ENCODE measurements at places on chromosomes 6 and 20.
A peak's percentile ranks its signal among the peaks of the same experiment; 100 is the strongest.

GRCh38 chr6:69422020-69422419 lies 374.8 kb downstream of the LMBRD1 start:
- DNase-seq, result no peak

- DNase-seq, result no peak
Observed at GRCh38 chr6:22306741-22307466, 10.1 kb upstream of the PRL start.

DNA sequence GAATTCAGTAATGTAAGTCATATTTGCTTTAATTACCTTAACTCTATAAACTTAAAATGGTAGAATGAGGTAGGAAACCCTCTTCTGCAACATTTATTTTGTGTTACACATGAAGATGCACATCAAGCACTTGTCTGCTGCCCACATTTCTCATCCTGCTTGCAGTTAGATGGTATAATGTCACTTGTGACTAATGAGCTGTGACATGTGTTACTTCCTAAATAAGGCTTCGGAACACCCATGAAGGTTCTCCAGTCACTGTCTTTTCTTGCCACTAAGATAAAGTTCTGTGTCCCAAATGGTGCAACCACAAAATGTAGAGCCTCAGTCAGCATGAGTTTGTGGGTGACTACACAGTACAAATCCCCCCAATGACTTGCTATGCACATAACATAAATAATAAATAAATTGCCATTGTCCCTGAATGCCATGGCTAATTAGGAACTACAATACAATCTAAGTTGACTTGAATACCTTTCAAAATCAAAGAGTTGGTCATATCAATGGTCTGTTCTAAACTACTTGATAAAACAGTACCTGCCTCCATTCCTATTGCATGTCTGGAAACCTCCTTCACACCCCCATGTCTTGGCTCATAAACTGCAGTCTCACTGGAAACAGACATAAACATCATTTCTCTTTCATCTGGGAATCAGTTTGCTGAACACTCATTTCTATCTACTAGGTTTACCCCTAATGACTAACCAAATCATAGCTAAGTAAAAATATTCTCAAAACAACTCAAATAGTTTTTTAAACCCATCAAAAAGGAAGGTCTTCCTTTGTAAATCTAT lies 157.2 kb downstream of the PTPRK start:
- DNase-seq, result no peak

GRCh38 chr20:13844296-13844695 lies 59.5 kb downstream of the NDUFAF5 start:
- no peak for DNase-seq

GRCh38 chr20:45315672-45316071 lies 7.6 kb upstream of the MATN4 start:
- no peak for DNase-seq

- peak; percentile 42 for DNase-seq
Observed at GRCh38 chr6:17716221-17716620, 9.5 kb upstream of the NUP153 start.

DNA sequence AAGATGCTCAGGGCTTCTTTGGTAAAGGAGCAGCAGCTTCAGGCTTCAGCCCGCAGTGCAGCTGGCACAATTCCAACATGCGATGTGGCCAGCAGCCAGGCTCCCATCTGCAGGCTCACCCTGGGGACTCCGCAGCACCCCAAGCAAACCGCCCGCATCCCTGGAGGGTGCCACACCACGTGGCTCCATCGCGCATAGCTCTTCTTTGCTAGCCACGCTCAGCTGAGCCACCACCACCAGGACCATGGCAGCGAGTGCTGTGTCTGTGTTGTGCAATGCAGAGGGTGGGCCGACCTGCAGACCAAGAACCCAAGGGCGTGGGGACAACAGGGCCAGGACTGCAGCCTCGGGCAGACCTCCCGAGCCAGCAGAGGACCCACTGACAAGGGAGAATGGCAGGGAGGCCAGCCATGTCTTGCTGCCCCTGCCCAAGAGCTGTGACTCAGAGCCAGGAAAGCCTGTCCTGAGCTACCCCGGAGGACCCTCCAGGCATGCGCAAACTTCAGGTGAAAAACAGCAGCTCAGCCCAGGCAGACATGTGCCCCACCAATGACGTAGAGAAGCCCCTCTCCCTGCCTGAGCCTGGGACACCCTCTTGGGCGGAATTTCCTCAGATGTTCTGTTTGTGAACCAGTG lies 87.8 kb downstream of the GINS1 start:
- DNase-seq, result no peak

DNA sequence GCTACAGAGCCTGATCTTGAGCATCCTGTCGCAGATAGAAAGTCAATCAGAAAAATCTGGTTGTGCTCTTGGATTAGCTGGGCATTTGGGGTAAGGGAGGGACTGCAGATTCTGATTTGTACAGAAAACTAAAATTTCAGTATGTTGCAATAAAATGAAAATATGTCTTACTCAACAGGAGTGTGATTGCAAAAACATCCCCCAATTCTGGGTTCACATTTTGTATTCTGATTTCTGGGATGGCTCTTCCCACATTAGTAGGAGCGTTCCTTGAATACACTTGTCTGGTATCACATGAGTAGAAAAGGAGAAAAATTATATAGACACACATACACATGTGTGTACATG lies 40.5 kb downstream of the PANK2 start:
- DNase-seq, result peak; percentile 49

DNA sequence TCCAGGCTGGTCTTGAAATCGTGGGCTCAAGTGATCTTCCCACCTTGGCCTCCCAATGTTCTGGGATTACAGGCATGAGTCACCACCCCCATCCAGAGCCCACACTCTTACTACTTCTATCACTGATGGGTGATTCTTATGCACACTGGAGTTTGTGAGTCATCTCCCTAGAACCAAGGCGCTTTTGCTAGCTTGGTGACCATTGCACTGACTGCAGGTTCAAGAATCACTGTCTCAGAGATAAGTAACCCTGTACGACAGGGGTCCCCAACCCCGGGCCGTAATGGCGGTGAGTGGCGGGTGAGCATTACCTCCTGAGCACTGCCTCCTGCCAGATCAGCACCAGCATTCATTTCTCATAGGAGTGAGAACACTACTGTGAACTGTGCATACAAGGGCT lies 118.8 kb downstream of the MAP3K7 start:
- DNase-seq, result no peak

DNA sequence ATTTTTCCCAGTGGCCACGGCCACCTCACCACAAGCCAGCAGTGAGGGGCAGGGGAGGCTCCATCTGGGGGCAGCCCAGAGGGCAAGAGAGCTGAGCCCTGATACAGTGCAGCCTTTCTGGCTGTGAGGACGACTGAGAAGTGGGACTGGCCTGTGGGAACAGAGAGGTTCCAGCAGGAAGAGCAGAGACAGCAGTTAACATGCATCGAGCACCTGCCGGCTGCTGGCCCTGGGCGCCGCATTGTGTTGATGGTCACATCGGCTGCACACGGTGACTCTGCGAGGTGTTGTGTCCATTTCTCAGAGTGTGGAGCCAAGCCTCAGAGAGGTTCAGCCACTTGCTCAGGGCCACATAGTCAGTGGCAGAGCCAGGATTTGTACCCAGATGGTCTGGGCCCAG lies 9.8 kb downstream of the FOXS1 start:
- DNase-seq, result no peak

DNA sequence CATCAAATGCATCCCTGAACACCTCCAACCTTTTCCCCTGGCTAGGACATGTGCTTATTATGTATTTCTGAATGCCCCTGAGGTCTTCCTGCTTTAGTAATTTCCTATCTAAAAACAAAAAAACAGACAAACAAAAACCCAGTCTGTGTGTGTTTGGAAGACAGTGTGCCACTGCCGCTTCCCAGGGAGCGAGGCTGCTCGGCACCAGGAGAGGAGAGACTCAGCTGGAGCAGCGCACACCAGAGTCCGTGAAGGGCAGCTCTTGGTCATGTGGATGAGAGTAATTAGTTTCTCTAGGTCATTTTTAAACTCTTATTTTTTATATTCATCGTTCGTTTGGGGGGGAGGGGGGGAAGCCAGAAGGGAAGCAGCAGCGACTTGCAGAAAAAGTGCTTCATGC lies 10.0 kb upstream of the ANKRD60 start:
- DNase-seq, result no peak

- peak; percentile 42 for DNase-seq
Observed at GRCh38 chr6:45423111-45423823, 45.5 kb upstream of the SUPT3H start.

DNA sequence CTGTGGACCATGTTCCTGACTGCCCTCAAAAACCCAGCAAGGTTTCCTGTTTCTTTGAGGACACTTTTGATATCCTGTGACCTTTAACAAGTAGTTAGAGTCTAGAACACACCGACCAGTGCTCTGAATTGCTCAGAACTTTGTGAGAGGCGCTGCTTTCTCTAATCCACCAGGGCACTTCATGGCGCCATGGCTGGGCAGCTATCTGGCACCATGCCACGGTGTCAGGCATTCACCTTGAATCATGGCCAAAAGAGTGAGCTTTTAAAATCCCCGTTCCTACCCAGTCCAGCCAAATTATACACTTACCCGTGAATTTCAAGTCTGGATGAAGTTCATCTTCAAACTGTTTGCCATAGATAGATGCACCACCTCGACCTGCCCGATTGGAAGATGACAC lies 17.0 kb upstream of the CPNE5 start:
- no peak for DNase-seq

GRCh38 chr20:3563133-3563532 lies 92.3 kb downstream of the ATRN start:
- DNase-seq, result peak; percentile 67

DNA sequence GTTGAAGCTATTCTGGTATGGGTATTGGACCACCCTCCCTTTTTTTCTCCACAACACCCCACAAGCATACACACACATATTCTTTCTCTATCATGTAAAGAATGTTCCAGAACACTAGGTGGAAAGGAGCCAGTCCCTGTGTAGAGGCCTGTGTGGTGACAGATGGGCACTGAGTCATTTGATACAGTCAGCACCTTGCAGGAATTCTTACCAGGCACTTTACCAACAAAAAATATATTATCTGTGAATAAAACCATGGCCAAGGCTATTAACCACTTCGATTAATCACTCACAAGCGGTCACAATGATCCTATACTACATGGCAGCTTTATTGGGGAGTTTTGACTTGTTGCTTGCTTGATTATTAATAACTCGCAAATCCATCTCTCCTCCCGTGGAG lies 149.5 kb downstream of the BFSP1 start:
- no peak for DNase-seq

DNA sequence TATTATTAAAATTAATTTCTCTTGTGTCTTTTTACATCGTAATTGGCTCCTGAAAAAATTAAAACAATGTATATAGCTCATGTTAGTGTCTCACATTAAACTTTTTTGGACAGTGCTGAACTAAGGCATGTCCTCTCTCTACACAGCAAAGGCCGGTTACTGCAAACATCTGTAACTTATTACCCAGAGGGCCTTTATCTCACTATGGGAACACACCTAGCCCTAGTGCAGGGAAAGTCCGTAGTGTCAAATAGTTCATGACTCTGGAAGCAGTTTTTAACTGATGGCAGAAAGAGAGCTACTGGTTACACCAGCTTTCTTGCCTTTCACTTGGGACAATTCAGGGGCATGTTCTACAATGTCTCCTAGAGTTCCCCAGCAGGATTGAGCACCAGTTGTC lies 82.2 kb downstream of the PAK5 start:
- DNase-seq, result no peak

DNA sequence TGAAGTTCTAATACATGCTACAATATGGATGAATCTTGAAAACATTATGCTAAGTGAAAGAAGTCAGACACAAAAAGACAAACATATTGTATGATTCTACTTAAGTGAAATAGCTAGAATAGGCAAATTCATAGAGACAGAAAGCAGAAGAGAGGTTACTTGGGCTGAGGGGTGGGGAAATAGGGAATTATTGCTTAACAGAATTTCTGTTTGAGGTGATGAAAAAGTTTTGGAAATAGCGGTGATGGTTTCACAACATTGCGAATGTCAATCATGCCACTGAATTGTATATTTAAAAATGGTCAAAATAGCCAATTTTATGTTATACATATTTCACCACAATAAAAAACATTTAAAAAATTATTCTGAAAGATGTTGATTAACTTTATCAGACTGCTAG lies 6.1 kb downstream of the SLC26A8 start:
- no peak for DNase-seq

GRCh38 chr20:53774461-53775203 lies 181.0 kb upstream of the ZNF217 start:
- DNase-seq, result peak; percentile 92

DNA sequence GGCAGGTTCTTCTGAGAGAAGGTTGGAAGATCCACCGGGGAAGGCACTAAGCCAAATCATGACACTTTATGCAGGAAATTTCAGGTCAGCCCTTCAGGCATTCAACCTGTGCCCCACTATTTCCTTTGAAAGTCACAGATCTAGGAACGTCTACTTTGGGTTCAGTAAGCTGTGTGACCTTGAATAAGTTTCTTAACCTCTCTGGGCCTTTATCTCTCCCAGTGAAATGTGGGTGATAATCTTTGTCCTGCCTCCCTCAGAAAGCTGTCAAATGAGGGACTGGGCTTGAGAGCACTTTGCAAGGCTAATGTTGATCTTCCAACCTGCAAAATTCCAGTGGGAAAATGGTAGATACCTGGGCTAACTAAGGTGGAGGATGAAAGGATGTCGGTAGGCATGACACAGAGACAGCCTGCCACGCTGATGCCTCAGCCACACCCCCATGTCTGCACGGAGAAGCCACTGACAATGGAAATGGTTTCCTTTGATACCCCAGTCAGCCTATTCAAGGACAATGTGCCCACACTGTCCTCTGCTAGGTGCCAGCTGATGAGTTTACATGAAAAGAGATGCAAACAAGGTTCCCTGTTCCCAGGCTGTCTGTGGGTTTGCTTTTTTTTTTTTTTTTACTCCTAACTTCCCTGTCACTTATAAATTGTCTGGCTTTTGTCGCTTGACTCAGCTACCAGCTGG lies 9.3 kb downstream of the BNIP5 start:
- no peak for DNase-seq

GRCh38 chr6:169131390-169131789 lies 122.3 kb downstream of the THBS2 start:
- DNase-seq, result no peak

DNA sequence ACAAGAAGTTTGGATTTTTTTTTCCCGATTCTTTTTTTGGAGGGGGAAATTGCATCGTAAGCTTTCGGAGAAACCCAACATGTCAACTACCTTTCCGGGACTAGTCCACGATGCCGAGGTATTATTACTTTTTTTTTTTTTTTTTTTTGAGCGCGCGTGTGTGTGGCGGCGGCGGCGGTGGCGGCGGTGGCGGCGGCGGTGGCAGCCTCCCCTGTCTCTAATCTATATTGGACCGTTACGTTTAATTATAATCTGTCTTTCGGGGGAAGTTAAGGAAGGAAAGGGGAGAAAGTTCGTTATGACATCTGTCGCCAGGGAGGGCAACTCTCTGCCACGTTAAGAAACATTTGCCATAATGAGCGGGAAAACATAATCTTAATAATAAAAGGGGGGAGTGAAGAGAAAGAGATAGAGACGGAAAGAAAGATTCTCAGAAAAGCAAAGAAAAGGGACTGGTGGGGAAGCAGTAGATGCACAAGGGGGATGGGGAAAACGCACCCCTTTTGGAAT lies 706 bp downstream of the TFAP2D start:
- DNase-seq, result no peak

- no peak for DNase-seq
Observed at GRCh38 chr6:46190889-46191288, 20.1 kb upstream of the ENPP5 start.
